Activated T-helper 1 cell treated with anti-CD3 and anti-CD28 coated beads, Interleukin-12 subunit alpha, Interleukin-12 subunit beta, Interleukin-2, Interleukin-4 antibody, amounts not matched to agents 30 ng/mL and 10 ng/mL and 1 ng/mL, durations not matched to agents 14 hours and 24 hours and 36 hours (primary cell): ENCODE measurements at places on chromosomes 7 and 10. TPM values are rescaled to one million over a fixed set of nuclear protein-coding genes. Genes with fewer than 3 reads are reported as not detected.

The HGF gene
- total RNA-seq, result not detected in 2 replicates

DNA sequence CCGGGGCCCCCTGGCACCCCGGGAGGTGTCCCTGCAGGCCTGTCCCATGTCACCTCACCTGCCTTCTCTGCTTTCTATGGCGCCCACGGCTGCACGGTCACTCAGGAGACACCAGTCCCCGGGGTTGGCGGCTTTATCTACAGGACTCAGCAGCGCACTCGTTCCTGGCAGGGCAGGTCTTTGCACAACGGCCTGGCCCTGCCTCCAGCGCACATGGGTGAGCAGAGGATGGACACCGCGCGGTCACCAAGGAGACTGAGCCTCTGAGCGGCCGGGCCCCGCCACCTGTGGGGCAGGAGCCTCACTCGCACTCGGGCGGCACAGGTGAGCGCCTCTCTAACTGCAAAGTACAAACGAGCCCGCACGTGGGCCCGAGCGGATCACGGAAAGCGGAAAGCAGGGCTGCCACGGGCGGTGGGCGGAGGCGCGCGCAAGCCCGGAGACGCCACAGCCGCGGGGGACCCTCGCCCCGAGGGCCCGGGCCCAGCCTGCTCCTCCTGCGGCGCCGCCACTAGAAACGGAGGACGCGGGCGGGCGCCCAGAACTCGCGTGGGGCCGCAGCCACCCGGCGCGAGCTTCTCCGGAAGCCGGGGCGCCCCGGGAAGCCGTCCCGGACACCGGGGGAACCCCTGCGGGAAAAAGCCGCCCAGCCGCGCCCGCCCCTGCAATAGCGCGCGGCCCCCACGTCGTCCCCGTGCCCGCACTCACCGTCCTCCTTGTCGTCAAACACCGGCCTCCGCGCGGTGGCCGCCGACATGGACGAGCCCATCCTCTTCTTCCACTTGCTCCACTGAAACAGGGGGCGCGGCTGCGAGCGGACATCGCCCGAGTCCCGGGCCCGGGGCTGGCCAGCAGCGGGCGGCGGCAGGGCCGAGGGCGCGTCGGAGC, 642 bp downstream of the STK32C start:
- peak; percentile 17 for DNase-seq

The SPAM1 gene
- total RNA-seq, result not detected in 2 replicates

GRCh38 chr7:48681006-48681405, 243.3 kb upstream of the CDC14C start:
- no peak for DNase-seq

The SMO gene
- total RNA-seq, result 0.44 and 0.56 TPM in 2 replicates

GRCh38 chr7:38975944-38976392, 1.7 kb upstream of the POU6F2 start:
- no peak for DNase-seq

The FOXI2 gene
- total RNA-seq, result not detected in 2 replicates

DNA sequence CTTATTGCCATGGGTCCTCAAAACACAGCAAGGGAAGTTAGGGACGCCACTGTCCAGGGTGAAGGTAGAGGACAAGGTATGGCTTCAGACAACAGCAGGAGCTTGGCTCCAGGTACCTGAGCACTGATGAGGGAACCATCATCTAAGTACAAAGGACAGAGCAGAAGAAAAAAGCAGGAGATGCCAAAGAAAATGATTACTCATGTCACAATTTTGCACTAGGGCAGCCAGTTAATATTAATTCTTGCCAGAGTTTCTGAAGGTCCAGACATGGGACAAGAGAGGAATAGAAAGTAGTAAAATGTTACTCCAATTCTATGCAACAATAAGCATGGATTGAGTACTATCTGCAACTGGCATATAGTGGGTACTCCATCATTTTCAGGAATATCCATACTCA, 14.1 kb downstream of the PTN start:
- no peak for DNase-seq

The TMEM196 gene
- not detected in 2 replicates for total RNA-seq

The ZNF365 gene
- not detected in 2 replicates for total RNA-seq

DNA sequence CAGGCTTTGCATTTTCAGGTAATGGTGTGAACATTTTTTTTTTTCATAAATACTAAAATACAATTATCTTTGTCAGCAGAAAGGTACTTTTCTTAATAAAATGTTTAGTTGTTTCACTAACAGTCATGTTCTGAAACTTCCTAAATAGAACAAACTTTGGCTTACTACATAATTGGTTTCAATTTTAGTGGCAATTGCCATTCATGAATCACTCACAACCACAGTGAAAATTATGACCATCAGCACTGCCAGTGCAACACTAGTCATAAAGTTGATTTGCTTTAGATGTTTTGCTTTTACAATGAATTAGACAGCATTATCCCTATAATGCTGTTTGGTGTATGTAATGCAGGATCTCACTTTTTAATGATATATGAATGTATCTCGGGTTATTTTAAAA, 297.6 kb upstream of the PLXDC2 start:
- DNase-seq, result no peak

DNA sequence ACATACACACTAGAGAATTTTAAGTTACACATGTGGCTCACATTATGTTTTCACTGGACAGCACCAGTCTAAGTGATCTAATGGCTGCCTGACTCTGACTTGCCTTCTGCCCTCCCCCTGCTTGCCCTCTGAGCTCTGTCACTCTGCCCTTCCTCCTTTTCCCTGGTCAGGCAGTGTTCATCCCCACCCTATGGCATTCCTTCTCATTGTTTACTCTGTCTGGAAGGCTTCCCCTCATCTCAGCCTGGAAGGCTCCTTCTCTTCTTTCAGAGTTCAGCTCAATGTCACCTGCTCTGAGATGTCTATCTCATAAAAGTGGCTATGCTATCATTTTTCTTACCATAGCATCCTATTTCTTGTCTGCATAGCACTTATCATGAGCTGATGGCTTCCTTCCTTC, 305.7 kb downstream of the BMPER start:
- DNase-seq, result no peak

GRCh38 chr7:69617364-69617763, 19.1 kb downstream of the AUTS2 start:
- DNase-seq, result no peak

The CRYGN gene
- total RNA-seq, result 0.22 TPM in 1 of 2 replicates, not detected in the other

DNA sequence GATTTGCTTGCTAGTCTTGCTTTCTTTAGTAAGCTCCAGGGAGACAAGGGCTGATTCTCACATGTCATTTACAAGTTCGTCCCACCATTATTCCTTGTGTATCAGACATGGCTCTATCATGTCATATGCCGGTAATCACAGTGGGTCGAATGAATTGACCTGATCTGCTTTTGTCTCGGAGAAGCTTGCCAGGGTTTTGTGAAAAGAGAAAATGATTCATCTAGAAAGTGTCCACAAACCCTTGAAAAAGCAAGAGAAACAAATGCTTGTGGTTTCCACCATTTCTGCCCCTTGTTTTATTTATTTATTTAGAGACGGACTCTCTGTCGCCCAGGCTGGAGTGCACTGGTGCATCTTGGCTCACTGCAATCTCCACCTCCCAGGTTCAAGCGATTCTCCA, 278.5 kb downstream of the TCF7L2 start:
- no peak for DNase-seq

DNA sequence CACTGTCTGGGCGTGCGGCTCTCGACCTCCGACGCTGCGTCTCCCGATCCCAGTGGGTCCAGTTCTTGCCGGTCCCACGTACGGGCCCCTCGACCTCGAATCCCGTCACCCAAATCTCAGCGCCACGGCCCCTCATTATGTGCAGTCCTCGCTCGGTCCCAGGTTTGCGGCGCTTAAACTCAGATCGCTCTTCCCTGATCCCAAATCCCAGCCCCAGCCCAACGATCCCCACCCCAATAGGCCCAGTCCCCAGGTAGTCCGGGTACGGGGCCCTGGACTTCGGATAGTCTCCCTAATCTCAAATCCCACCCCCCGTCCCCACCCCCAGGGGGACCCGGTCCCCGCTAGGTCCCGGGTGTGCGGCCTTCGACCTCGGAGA, 666 bp downstream of the HNRNPF start:
- no peak for DNase-seq

The GPR15LG gene
- not detected in 2 replicates for total RNA-seq

- no peak for DNase-seq
Observed at GRCh38 chr7:54788664-54789063, 29.7 kb upstream of the SEC61G start.

DNA sequence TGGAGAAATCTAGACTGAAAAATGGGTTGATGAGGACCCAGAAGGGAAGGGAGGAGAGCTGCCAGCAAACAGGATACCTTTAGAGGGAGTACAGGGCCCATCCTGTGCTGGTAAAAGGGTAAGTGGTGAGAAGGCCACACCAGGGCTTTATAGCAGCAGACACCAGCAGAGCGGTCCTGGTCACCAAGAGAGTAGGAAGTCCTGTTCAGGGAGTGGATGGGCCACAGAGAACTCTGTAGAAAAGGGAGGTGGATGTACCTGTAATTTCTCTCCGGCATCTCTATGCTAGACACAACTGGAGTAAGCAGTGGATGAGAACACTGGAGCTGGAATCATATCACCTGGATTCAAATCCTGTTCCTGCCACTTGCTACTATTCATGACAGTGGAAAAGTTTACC, 867.2 kb downstream of the CCSER2 start:
- no peak for DNase-seq

The AQP1 gene
- 0.12 and 0.13 TPM in 2 replicates for total RNA-seq

The APBB1IP gene
- 39.6 and 43.6 TPM in 2 replicates for total RNA-seq

- DNase-seq, result no peak
Observed at GRCh38 chr10:115093286-115093775, at the start of gene ATRNL1. TSS of gene ATRNL1 (plus strand) at chr10:115093365. CDS start at chr10:115093751, 386 bp downstream.

- no peak for DNase-seq
Observed at GRCh38 chr7:108201766-108202165, 71.6 kb upstream of the LAMB4 start.

- DNase-seq, result no peak
Observed at GRCh38 chr7:4010923-4011656, 671.0 kb upstream of the FOXK1 start.

GRCh38 chr7:45053401-45053800, 35.4 kb downstream of the NACAD start:
- no peak for DNase-seq

DNA sequence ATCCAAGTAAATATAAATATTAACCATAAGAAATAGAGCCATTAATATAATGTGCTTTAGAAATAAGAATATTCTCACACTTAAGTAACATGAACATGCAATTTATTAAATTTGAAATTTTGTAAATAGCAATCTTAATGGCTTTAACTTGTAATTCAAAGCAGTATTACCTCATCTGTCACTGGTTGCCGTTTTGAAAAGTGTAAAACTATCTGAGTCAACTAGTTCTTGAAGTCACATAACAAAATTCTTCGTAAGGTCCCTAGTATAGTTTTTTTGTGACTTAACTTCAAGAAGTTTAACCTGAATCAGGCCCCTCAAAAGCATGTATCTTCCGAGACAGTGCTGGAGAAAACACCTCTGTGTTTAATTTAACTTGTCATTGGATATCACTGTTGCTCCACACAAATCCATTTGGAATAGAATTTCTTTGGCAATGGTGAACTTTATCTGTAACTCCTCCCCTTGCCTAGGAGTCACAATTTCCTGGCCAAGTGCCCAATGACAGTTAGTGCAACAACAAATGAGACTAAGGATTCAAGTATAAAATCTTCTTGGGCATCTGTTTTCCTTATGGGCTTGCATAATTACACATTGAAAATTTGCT, 47.1 kb downstream of the NT5C2 start:
- DNase-seq, result no peak

DNA sequence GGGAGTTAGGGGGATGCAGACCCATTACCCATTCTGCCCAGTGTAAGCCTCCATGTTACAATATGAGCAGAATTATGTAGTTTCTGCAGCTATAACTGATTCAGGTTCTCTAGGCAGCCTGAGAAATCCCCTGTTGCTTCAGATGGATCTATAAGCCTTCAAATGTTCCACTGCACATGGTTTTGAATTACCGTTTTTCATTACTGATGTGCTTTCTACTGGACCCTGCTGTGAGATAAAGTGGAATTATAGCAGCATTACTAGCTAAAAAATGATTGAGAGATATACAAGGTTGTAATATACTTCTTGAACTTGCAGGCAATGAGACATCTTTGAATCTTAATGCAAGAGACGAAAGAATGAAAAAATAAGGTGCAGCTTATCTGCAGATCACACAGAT, 38.4 kb upstream of the ANAPC16 start:
- DNase-seq, result no peak

DNA sequence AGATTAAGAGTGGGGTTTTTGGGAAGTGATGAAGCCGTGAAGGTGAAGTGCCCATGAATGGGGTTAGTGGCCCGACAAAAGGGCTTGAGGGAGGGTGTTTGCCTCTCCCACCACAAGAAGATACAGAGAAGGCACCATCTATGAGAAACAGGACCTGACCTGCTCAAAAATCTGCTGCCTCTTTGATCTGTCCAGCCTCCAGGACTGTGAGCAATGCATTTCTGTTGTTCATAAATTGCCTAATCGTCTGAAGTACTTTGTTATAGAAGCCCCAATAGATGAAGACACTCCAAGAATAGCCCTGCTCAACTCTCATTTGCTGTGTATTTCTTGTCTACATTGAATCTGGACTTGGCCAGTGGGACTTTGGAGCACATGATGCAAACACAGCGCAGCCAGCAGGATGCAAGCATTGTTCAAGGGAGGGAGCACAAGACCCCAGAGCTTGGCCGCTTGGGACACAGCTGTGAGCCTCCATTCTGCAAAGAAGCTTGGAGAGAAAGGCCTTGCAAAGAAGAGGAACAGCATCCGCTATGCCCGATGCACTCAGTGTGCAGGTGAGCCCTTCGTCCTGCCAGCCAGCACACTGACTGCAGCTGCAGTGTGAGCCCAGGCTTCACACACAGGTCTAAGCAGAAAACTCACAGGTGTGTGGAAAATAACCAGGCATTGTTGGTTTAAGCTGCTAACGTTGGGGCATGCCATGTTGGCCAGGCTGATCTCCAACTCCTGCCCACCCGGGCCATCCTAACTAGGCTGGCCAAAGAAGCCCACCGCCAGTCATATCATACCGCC, 73.2 kb upstream of the KLF6 start:
- DNase-seq, result no peak

The OGDHL gene
- 1.2 and 2.8 TPM in 2 replicates for total RNA-seq

GRCh38 chr10:3782146-3782450, 2.9 kb downstream of the KLF6 start:
- no peak for DNase-seq

DNA sequence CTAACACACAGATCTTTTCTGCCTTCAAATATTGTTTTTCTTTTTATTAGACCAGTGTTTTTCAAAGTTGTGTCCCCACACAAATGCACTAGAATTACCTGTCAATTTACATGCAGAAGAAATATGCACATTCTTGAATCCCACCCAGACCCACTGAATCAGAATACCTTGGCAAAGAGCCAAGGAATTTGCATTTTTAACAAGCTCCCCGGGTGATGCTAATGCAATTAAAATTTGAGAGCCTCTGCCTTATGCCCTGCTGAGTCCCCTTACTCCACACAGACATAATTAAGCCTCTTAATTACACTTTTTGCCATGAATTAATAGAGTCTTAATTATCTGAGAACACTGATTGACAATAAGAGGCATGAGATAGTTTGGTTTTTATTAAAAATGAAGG, 201.2 kb upstream of the GRB10 start:
- DNase-seq, result no peak
